Activated T-helper 2 cell treated with anti-CD3 and anti-CD28 coated beads, Interferon-gamma antibody, Interleukin-2, Interleukin-4, amounts not matched to agents 10 μg/mL and 5 μg/mL and 100 μg/mL, durations not matched to agents 14 hours and 24 hours and 36 hours (primary cell): ENCODE measurements at places on chromosomes 6 and 20.

DNA sequence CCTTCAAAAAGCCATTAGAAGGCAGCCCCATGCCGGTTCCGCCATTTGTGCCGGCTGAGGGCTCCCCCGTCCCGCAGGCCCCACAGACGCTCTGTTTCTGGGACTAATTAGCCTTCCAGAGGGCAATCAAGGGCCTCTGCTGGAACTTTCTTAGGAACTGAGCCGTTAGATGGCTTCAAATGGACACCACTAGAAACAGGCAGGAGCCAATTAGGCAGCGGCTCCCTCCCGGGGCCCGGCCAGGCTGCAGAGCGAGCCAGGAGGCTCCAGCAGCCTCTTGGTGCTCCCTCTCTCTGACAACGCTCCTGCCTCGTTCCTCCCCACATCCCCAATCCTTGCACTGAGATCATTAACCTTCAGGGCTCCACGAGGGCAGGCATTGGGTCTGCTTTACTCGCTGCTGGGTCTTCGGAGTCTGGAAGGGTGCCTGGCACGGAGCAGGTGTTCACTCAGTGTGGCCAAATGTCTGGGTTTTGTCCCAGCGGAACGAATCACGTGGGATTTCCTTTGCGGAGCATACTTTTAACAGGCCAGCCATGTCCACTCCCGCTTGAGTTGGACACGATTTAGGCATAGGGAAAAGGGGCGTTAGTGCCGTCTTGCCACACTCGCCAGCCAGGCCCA is 98.3 kb downstream of the TMEM242 start:
- no peak overlapping the region for H3K4me3 ChIP-seq
- H3K4me1 ChIP-seq: peaks cover 46% of the 10 kb centered on the region
- peaks cover 7% of the 10 kb centered on the region for H3K27me3 ChIP-seq
- DNase-seq: no peak

DNA sequence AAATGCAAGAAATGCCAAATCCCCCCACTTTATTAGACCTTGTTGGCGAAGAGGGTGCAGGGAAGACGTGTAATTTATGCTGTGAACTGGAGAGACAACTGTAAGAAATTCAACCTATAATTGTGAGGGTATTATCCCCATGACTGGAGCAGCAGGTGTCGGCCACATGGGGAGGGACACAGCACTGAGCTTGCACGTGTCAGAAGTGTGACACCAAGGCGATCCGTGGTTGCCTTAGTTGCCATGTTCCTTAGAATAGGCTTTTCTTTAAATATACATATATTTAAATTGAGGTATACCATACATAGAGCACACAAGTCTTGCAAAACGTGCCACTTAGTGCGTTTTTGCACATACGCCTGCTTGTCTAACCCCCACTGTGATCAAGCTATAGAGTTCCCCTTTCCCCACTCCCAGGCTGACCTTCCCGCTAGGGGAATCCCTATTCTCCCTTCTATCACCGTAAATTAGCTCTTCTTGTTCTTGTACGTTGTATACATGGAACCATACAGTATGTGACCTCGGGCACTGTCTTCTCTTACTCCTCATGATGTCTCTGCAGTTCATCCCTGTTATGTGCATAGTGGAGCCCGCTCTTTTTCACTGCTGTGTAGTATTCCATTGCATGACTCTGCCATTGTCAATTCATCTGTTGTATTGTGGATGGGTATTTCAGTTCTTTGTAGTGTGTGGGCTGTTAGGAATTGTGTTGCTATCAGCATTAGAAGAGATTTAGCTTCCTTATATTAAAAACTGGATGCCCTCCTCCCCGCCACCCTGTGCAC is 81.6 kb upstream of the PMEPA1 start:
- H3K27me3 ChIP-seq: no peaks in the 10 kb centered on the region
- H3K4me1 ChIP-seq: no peaks in the 10 kb centered on the region
- H3K4me3 ChIP-seq: no peak overlapping the region
- H3K36me3 ChIP-seq: no peaks in the 10 kb centered on the region
- H3K27ac ChIP-seq: no peak overlapping the region

GRCh38 chr6:11804135-11804534 is 25.5 kb upstream of the ADTRP start:
- no peak overlapping the region for H3K27ac ChIP-seq
- peaks cover 7% of the 10 kb centered on the region for H3K4me1 ChIP-seq
- no peak for DNase-seq

DNA sequence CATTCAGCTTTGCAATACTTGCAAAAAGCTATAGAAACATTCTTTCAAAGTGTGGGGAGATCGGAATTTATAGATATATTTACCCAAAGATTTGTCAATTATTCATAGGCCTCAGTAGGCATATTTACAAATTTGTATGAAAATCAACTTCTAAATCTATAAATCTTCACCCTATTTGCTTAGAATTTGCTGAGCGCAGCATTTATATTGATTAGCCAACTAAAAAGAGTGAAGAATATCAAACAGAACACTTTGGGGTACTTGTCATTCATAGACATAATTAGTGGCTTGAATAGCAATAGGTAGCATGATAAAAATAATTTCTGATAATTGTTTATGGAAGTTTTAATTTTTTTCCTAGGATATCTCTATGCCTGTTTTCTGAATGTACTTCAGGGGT is 244.5 kb upstream of the SLC35B3 start:
- H3K27ac ChIP-seq: no peak overlapping the region
- no peak overlapping the region for H3K4me3 ChIP-seq
- no peaks in the 10 kb centered on the region for H3K36me3 ChIP-seq
- no peaks in the 10 kb centered on the region for H3K4me1 ChIP-seq
- no peak for DNase-seq

DNA sequence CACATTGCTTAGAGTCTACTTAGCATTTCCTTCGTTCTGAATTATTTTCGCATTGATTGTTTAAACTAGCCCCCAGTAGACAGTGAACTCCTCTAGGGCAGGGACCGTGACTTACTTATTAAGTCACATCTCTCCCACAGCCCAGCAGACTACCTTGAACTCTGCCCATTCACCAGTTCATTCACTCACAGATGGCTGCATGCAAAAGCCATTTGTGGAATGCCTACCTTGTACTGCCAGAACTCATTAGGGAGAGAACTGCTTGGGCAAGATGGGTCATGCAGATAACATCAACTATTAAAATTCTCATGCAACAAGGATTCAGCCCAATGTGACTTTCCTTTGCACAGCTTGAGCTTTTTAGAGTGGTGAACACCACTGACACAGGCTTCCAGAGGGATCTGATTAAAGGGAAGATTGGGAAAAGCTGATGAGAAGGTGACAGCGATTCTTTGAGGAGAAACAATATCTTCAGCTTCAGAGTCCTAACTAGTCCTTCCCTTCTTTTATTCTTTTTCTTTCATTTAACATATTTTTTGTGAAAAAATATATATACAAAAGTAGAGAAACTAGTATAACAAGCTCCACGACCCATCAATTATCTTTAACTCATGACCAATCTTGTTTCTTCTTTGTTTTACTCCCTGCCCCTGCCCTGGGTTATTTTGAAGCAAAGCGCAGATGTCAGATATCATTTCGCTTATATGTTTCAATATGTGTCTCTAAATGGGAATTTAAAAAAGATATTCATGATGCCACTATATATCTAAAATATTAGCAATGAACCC is 273.9 kb downstream of the CDC5L start:
- no peaks in the 10 kb centered on the region for H3K36me3 ChIP-seq
- H3K4me3 ChIP-seq: no peak overlapping the region
- H3K27me3 ChIP-seq: no peaks in the 10 kb centered on the region
- no peak for DNase-seq
- no peak overlapping the region for H3K27ac ChIP-seq

GRCh38 chr6:15430186-15430585 is 184.3 kb downstream of the JARID2 start:
- H3K4me1 ChIP-seq: peaks cover 88% of the 10 kb centered on the region
- H3K36me3 ChIP-seq: peaks cover 63% of the 10 kb centered on the region
- H3K27ac ChIP-seq: no peak overlapping the region
- DNase-seq: no peak
- no peaks in the 10 kb centered on the region for H3K27me3 ChIP-seq
